ENCODE measurements at places on chromosomes 16 and 17.

DNA sequence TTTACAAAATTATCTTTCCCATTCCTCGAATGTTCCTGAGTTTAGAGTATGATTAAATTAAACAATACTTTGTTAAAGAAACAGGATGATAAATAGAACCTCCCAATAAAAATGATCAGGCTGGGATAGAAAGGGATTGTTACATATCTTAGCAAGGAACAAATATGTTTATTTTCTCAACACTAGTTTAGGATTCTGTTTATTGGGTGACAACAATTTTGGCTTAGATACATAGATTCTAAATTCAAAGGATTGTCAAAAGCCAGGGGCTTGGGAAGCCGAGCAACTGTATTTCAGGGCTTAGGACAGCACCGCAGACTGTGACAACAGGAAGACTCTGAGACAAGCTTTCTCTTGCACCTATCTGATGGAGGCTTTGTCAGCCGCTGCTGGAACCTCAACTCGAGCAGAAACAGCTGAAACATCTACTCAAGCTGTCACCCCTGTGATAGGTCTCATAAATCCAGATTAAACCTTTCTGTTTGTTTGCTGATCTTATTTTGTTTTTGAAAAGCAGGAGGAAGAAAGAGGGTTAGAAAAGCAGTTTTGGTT is 562.8 kb upstream of the ZFHX3 start:
- no peak for DNase-seq

DNA sequence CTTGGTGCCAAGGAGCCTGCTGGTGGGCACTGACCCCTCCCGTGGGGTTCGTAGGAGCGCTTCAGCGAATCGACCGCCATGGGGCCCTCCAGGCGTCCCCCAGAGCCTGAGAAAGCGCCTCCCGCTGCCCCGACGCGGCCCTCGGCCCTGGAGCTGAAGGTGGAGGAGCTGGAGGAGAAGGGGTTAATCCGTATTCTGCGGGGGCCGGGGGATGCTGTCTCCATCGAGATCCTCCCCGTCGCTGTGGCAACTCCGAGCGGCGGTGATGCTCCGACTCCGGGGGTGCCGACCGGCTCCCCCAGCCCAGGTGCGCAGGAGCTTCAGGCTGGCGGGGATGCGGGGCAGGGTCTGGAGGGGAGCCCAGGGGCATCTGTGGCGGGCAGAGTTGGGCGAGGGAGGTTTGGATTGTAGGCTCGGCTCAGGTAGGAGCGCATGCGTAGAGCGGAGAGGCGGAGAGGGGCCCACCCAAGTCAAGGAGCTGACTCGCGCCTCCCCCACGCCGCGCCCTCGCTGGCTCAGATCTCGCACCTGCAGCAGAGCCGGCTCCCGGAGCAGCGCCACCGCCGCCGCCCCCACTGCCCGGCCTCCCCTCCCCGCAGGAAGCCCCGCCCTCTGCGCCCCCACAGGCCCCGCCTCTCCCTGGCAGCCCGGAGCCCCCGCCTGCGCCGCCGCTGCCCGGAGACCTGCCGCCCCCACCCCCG is 19.8 kb downstream of the FMNL1 start:
- no peak for DNase-seq

DNA sequence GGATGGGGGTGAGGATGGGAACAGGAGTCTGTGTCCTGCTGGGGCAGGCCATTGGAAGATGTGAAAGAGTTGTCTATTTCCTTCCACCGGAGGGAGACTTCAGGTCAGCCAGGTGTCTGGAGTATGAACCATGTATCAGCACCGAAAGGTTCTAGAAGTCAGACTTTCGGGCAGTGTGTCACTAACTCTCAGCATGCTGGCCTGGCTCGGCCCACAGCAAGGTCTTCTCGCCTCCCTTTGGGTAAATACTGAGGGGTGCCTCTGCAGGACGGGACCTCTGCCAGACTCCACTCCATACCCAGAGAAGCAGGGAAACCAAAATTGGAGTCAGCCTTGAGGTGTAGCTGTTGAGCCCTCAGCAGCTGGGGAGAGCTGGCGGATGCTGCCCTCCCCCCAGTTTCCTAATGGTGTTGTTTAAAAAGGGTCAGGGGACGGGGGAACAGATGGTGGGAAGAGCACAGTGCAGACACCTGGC is 507 bp downstream of the CIITA start:
- DNase-seq, result no peak

DNA sequence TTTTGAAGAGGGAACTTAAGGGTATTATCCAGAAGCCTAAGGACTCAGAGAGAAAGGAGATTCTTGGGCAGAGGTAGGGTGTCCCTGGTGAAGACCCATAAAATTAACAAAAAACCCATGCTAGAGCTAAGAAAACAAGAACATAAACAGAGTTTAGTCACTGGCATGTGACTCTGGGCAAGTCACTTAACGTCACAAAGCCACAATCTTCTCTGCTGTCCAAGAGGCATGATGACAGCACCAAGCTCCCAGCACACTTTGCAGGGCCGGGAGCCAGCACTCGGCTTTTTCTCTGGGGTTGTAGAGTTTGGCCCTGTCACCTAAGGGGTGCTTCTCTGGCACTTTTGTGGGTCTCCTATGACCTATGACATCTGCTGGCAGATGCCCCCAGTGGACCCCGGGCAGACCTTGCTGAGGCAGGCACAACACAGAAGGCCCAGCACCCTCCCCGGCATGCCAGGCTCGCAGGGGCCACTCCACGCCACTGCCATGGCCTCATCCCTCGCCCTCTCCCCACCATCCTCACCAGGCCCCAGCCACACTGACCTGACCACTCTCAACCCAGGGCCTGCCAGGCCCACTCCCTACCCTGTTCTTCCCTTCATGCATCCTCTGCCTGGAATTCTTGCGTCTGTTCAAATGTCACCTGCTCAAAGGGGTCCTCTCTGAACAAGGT is 69.8 kb downstream of the DYNLRB2 start:
- no peak for DNase-seq

DNA sequence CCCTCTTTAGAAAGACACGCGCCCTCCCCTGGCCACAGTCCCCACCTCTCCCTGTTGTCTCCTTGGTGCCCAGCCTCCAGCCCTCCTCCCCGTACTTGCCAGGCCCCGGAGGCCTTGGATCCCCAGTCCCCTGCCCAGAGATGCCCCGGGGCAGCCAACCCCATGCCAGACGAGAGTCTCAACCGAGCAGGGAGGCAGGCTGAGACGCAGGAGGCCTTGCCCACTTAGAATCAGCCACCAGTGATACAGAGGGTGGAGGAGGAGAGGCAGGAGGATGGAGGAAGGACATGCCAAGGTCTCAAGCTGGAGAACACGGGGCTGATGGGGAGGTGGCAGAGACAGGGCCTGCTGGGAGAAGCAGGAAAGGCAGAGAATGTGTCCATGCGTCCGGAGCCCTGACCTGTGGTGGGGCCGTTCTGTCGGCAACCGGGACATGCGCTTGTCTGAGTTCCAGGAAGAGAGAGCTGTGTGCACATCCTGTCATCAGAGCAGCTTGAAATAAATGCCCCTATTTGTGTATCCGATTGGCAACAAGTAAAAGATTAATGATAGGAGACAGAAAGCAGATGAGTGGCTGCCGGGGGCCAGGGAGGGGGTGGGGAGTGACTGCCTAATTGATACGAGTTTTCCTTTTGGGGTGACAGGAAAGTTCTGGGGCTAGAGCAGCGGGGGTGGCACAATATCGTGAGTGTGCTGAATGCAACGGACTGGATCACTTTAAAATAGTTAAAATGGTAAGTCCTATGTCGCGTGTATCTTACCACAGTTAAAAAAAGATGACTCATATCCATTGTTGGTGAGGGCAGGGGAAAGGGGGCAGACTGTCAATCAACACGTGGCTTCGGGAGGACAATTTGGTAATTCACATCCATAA is 44.7 kb upstream of the MEAK7 start:
- no peak for DNase-seq

- DNase-seq, result no peak
These were observed 17.5 kb upstream of the RPTOR start for GRCh38 chr17:80527016-80527645.

GRCh38 chr16:56941092-56941491 is 9.2 kb downstream of the HERPUD1 start:
- no peak for DNase-seq

DNA sequence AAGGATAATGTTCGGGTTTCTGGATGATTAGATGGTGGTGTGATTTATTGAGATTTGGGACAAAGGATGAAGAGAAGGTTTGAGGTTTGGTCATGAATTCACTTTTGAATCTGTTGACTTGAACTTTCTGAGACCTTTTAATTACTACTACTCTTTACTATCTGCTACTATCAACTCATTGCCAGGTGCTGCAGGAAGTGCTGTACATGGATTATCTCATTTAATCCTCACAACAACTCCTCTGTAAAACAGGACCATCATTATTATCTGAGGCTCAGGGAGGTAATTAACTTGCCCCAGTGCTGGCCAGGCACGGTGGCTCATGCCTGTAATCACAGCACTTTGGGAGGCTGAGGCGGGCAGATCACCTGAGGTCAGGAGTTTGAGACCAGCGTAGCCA is 2.9 kb upstream of the ANKRD40 start:
- no peak for DNase-seq

DNA sequence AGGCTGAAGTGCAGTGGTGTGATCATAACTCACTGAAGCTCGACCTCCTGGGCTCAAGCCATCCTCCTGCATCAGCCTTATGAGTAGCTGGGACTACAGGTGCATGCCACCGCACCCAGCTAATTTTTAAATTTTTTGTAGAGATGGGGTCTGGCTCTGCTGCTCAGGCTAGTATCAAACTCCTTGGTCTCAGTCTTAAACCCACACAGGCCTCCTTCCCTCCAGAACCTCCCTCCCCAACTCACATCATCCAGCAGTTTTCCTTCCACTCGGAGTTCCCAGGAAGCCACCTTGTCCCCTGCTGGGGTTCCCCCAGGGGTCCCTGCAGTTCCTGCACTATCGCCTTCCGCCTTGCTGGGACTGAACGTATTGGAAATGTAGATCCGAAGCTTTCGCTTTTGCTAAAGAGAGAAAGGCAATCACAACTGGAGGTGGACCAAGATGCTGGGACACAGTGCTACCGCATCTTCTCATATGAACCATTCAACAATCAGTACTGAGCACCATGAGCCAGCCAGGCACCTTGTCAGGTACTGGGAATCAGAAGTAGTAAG is 7.2 kb downstream of the SMARCD2 start:
- DNase-seq, result no peak

Measured in NCI-H1048 (cell line).